Esophagus squamous epithelium (tissue), 5 donors: ENCODE measurements at places on chromosomes 1 and 21. TPM values are rescaled to one million over a fixed set of nuclear protein-coding genes. Genes with fewer than 3 reads are reported as not detected.

Gene MIA3
- 25.5 TPM for total RNA-seq

Gene ADORA1
- 0.64 TPM for total RNA-seq

DNA sequence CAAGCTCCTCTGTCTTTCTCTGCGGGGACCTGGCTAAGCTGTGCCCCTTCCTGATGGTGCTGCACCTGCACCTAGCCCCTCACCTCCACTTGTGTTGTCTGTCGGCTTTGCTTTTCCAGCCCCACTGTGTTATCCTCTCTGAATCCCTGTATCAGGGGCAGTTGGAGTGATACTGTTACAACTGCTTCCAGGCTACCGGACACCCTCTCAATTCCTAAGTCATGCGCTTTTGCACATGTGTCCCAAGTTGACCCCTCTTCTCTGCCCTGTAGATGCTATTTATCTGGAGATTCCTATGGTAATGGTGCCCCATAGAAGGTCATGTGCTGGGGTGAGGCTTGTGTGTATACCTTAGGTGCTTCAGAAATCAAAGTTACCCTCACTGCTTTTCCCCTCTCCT is 58.9 kb downstream of the TBCE start:
- H3K4me3 ChIP-seq, result no peak overlapping the region
- no peak for DNase-seq
- no peaks in the 10 kb centered on the region for H3K27me3 ChIP-seq
- H3K4me1 ChIP-seq, result no peaks in the 10 kb centered on the region

- H3K27ac ChIP-seq, result no peak overlapping the region
- H3K36me3 ChIP-seq, result no peaks in the 10 kb centered on the region
- no peaks in the 10 kb centered on the region for H3K27me3 ChIP-seq
- H3K4me3 ChIP-seq, result no peak overlapping the region
- no peak for DNase-seq
Measured at GRCh38 chr1:222940906-222941305, 126.1 kb downstream of the DISP1 start.

DNA sequence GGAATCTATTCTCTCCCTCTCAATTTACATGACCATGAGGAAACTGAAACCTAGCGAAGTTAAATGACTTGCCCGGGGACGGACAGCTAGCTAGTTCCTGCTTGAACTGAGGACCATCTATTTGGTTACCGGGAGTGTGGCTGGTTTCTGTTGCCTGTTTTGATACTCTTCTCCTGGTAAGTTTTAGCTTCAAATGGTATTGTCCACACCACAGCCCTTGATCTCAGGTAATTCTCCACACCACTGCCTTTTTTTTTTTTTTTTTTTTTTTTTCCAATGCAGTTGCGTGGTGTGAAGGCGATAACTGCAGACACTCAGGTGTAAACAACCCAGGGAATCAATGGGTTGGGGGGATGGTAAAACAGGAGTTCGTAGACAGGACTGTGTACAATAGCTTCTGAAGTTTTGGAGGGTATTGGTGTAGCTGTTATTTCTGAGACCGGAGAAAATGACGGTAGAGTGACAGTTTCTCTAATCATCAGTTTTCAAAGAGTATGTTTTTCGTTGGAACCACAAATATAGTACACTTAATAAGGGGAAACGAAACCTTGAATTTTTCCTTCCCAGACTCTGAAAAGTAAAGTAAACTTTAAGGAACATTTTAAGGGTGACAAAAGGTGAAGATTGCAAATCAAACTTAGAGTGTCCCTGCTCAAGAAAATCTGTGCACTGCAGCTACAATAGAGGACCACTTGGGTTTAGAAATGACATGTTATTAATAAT is 125.3 kb upstream of the CACYBP start:
- H3K36me3 ChIP-seq, result no peaks in the 10 kb centered on the region
- H3K27me3 ChIP-seq, result no peaks in the 10 kb centered on the region
- H3K4me3 ChIP-seq, result peak overlapping the region; percentile 28
- H3K4me1 ChIP-seq, result no peaks in the 10 kb centered on the region

DNA sequence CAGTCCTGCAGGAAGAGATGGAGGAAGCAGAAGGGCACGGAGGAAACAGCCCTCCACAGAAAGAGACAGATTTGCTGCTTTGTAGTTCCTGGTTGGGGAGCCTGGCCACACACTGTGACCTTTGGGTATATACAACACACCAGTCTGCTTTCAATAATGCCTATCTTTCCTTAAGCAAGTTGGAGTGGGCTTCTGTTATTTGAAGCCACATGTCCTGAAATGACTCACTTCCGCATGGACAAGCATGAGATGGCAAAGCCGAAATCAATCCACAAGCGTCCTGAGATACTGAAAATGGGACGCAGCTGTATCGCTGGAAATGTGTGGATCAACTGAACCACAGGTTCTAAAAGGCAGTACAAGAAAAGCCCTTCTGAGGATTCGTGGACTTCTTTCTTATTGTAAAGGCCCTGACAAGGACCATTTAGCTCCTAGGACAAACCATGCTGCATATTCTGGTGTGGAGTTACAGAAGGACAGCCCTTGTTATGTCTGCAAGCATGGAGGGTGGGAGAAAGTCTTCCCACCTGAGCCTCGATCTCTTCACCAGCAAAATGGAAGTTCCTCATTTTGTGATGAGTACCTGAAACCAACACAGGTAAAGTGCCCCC is 22.7 kb upstream of the FHAD1 start:
- peaks cover 16% of the 10 kb centered on the region for H3K4me1 ChIP-seq
- no peak overlapping the region for H3K4me3 ChIP-seq
- DNase-seq, result no peak
- no peaks in the 10 kb centered on the region for H3K27me3 ChIP-seq
- H3K27ac ChIP-seq, result no peak overlapping the region

DNA sequence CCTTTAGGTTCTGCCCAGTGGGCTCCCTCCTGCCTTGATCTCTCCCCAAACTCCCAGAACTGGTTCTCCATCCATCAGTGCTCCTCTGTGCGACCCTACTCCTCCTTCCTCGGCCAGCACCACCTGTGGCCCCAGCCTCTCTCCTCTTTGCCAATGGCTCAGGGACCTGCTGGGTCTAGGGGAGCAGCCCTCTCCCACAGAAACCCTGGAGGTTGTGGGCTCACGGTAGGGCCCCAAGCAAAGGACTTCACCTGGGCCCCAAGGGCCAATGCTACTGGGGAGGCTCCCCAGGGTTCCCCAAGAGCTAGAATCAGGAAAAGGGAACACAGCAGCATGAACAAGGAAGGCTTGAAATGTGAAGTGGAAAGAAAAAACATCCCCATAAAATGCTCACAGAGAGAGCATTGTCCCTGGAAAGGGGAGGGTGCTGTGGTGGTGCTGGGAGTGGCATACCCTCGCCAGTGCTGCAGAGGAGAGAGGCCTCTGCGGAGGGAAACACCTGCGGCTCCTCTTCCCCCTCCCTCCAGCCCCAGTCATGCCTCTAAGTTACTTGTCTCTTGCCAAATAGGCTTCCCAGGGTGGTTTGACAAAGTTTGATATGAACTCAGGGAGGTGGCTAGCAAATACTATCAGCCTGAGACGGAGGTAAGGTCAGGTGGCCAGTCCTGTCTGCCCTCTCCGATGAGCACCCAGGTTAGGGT is 2.5 kb downstream of the TMEM63A start:
- no peak overlapping the region for H3K27ac ChIP-seq
- H3K27me3 ChIP-seq, result no peaks in the 10 kb centered on the region
- no peak for DNase-seq

DNA sequence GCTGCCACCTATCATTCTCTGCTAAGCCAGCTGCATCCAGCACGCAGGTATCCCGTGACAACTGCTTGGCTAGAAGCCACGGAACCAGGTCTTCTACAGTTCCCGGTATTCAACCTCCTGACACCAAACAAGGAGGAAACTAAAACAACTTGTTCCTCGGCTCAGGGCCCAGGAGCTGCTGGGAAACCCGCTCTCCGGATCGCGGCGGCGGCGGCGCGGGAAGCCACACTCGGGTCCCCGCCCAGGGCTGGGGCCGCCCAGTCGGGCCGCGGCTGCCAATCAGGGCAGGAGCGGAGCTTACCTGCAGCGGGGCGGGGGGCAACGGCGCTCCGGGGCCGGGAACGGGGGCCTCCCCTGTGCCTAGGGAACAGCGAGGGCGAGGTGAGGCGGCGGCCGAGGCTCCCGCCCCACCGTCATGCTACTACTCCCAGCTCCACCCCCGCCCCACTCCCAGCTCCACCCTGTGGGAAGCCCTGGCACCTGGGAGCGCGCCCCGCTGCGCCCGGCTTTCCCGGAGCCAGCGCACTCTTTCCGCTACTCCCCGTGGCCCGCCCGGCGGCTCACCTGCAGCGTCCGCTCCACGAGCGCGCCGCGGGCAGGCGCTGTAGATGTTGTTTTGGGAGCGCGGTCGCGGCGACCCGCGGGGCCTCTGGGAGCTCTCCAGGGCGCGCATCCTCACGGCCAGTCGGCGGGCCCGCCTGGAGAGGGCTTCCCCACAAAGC is 12.1 kb downstream of the IL24 start:
- peaks cover 36% of the 10 kb centered on the region for H3K4me1 ChIP-seq
- H3K27ac ChIP-seq, result peak overlapping the region; percentile 69
- no peak for DNase-seq
- no peaks in the 10 kb centered on the region for H3K27me3 ChIP-seq
- no peaks in the 10 kb centered on the region for H3K36me3 ChIP-seq

- H3K27ac ChIP-seq, result no peak overlapping the region
- H3K4me3 ChIP-seq, result no peak overlapping the region
- H3K4me1 ChIP-seq, result no peaks in the 10 kb centered on the region
- no peaks in the 10 kb centered on the region for H3K27me3 ChIP-seq
- no peaks in the 10 kb centered on the region for H3K36me3 ChIP-seq
Measured at GRCh38 chr1:66140072-66140471, 347.4 kb downstream of the PDE4B start.

- peaks cover 3% of the 10 kb centered on the region for H3K4me1 ChIP-seq
- no peak overlapping the region for H3K4me3 ChIP-seq
- no peaks in the 10 kb centered on the region for H3K27me3 ChIP-seq
- H3K36me3 ChIP-seq, result no peaks in the 10 kb centered on the region
- DNase-seq, result no peak
- H3K27ac ChIP-seq, result no peak overlapping the region
Measured at GRCh38 chr1:84693005-84693404, 2.7 kb upstream of the SSX2IP start.
